T-helper 17 cell (primary cell): ENCODE measurements at places on chromosomes 2 and 18. TPM values are rescaled to one million over a fixed set of nuclear protein-coding genes. Genes with fewer than 3 reads are reported as not detected.

Gene CAPN13
- total RNA-seq = not detected

Gene WDR35
- total RNA-seq = 3.5 TPM

Gene CNRIP1
- total RNA-seq = 0.17 TPM

Gene SPC25
- not detected for total RNA-seq

Gene ZNF396
- 0.30 TPM for total RNA-seq

Gene MERTK
- total RNA-seq = 0.12 TPM

Gene INPP1
- total RNA-seq = 3.0 TPM

Gene DES
- total RNA-seq = not detected

Gene RGPD3
- 0.37 TPM for total RNA-seq

Gene CTAGE1
- total RNA-seq = not detected

Gene ADD2
- 0.34 TPM for total RNA-seq

Gene KCMF1
- 63.6 TPM for total RNA-seq

Gene POTEJ
- not detected for total RNA-seq

Gene CCT4
- total RNA-seq = 96.6 TPM
